ENCODE measurements at places on chromosomes 7 and 10.

GRCh38 chr7:139043823-139044812 lies 8.3 kb upstream of the ZC3HAV1L start:
- DNase-seq, result peak; percentile 25

- DNase-seq, result no peak
These were observed 134.0 kb upstream of the TCF7L2 start for GRCh38 chr10:112816033-112816430.

DNA sequence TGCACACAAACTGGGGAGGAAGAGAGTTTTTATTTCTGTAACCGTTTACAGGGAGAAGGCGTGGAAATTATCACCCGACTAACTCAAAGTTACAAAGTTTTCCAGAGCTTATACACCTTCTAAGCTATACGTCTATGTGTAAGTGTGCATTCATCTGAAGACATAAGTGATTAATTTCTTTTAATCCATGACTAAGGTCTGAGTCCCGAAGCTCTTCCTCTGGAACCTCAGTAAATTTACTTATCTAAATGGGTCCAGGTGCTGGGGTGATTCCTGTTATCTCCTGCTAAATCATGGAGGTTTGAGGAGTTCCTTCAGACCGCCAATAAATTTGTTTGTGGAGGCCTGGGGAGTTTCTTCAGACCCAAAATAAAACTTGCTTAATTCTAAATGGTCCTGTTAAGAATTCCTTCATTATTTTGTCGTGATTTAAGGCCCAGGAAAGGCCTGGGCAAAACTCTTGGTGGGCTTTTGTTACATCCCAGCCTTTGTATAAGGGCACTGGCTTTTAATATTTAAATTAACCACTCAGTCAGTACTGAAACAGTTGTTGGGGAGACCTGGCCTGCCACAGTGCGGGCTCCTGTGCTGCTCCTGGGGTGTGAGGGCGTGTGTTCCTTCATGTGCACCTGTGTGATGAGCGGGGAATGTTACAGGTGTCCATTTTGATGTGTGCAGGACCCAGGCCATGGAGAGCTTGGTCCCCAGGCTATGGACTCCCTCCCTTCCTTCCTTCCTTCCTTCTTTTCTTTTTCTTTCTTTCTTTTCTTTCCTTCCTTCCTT lies 5.8 kb upstream of the METTL27 start:
- no peak for DNase-seq

GRCh38 chr7:98119256-98119918 lies 12.7 kb downstream of the LMTK2 start:
- no peak for DNase-seq

DNA sequence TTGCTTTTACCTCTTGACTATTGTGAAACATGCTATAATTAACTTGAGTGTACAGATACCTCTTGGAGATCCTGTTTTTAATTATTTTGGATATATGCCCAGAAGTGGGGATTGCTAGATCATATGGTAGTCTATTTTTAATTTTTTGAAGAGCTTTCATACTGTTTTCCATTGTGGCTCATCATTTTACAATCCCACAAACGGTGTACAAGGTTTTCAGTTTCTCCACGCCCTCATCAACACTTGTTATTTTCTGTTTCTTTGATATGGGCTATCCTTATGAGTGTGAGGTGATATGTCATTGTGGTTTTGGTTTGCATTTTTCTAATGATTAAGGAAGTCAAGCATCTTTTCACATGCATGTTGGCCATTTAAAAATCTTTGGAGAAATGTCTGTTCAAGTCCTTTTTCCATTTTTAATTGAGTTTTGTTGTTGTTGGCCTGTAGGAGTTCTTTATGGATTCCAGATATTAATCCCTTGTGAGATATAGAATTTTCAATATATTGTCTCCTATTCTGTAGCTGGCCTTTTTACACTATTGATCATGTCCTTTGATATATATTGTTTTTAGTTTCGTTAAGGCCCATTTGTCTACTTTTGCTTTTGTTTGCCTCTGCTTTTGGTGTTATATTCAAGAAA lies 7.5 kb downstream of the AGK start:
- DNase-seq, result peak; percentile 98

DNA sequence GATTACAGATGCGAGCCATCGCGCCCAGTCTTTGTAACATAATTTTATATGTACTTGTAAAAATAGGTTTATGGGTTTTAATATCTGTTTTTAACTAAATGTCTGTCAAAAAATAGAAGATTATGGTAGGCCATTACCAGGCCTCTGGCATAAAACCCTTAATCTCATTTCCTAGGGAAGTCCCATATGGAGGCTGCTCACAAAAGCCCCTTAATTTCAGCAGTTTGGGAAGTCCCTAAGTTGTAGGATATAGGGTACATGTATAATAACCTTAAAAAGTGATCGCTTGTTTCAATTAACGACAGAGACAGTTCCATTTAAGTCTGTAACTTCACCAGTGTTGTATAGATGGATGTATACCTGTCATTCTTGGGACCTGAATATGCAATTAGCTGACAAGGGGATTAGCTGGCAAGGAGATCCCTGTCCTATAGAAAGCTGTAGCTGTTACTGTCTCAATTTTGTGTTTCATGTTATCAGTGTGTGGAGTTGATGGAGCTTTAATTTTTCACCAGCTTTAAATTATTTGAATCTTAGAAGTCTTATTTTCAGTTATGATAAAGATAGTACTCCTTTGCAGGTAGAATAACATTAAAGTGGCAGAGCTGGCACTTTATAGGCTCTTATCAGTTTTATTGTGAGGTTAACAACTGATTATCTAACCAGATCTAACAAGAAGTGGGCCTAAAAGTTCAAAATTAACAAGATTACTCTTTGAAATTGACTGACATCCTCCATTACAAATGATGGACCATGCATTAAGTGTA lies 10.5 kb downstream of the TRIM24 start:
- DNase-seq, result no peak

DNA sequence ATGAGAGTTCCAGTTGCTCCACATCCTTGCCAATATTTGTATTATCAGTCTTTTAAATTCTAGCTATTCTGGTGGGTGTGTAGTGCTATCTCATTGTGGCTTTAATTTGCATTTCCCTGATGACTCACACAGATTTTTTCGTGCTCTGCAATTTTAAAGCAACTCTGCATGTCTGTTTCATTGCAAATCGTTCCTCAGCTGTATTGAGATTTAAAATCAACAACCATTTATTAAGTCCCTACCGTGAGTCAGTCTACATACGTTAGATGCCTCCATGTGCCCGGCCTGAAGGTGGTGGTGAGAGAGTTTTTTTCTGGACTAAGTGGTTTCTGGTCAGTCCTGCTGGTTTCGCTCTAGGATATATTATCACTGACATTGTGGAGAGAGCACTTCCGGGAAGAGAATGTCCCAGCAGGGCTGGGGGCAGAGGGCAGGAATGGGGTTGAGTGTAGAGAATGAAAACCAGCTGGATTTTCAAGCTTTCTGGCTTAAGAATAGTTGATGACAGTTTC lies 8.4 kb upstream of the HYCC1 start:
- DNase-seq, result no peak

GRCh38 chr10:57890691-57891090 lies 377.0 kb downstream of the IPMK start:
- DNase-seq, result no peak

DNA sequence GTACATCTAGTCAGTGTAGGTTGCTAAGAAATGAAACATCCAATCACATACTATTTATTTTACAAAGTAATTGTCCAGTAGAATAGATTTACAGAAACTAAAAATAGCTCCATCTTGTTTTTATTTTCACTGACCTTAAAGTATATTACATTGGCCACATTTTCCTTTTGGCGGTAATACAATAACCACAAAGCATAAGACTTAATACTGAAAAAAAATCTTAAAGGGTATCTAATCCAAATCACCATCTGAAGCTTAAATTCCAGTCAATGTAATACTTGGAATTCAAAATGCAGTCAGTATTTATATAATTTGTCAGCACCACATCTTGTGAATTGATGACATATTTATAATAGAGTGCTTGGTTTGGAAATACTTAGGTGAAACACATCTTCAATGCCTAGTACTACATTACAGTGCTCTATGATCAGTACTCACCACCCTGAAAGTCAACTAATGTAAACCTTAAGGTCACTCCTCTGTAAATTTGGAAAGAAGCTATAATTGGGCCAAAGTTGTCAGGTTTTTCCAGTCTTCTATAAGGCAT lies 8.9 kb downstream of the ANKMY2 start:
- no peak for DNase-seq

DNA sequence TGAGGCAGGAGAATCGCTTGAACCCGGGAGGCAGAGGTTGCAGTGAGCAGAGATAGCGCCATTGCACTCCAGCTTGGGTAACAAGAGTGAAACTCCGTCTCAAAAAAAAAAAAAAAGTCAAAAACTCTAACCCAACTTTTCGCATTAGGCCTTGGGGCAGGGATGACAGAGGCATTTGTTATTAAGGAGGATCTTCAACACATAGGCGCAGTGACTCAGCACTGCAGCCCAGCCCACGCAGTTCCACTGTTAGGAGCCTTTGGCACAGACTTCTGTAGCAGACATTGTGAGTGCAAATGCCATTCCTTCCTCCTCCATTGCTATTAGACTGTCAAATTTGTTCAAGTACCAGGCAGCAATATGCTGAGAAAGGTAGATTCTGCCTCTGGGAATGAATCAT lies 43.1 kb upstream of the KLHL7 start:
- no peak for DNase-seq

DNA sequence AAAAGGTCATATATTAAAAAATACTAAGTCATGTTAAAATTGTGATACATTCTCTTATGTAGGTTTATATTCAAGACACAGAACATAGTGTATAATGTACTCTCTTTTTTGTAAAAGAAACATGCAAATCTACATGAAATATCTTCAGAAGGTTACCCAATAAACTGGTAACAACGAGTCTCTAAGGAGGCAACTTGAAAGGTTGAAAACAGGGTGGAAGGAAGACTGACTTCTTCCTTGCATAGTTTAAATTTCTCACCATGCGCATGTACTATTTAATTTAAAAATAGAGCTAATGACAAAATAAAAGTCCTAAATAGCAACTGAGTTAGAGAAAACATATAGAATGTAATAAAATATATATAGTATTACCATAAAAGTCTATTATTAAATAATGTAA lies 132.5 kb downstream of the NT5C2 start:
- DNase-seq, result no peak

- DNase-seq, result no peak
These were observed 411.9 kb downstream of the TFEC start for GRCh38 chr7:115618676-115619075.

DNA sequence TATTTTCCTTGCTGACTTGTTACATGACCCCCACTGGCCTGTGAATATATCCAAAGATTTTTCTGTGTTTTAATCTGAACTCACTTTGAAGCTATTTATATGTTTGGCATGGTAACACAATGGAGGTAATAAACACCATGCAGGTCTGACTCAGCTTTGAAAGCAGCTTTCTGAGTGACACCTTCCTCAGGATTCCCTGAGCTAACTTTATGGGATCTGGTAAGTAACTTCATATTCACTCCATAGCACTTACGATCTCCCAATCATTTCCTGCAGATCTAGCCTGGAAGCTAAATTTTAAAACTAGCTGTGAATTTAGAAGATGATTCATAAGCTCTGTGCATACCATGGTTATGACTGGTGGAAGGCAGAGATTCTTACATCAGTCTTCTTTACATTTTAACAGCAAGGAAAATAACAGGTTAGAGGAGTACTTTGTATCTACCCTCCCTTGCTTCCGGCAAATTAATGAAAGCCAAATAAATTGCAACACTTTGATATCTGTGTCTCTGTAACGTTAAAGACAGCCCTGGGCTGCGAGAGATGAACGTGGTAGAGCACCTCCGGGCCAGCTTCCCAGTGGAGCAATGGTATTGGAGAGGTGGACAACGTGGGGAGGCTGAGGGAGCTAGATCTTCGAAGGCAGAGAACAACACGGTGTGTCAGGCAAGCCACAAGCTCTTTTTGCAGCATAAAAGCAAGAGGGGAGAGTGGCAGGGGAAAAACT lies 170.2 kb upstream of the KLF14 start:
- DNase-seq, result no peak

DNA sequence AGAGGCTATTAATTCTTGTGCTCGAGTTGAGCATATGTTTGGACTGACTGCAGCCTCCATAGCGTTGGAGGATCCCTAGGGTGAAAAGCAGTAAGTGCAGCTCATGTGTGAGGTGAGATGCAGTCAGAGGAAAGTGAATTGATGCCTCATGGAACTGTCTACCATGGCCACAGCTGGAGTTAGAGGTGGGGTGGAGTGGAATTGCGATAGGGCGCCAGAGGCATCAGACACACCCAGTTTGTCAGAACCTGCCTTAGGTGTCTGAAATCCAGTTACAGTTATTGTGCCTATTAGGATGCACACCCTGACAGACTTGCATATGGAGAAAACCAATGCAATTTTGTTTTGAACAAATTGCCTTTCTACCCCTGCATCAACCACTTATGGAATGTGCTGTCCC lies 39.4 kb downstream of the ERLIN1 start:
- DNase-seq, result no peak

DNA sequence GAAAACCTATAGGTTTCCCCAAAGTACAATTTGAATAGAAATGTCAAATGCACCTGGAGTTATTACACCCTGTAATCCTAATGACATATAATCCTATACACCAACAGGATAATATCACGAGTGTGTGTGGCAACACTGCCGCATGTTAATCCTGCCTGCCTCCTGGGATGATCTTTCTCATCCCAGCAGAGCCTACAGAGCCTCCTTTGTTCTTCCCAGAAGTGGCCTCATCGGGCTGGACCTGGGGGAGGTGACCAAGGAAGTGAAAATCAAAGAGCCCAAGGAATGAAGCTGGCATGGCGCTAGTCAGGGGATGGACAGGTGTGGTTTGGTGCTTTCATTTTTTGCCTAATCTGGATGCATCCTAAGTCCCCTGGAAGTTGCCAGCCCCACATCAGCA lies 29.5 kb upstream of the LEP start:
- DNase-seq, result no peak

- DNase-seq, result peak; percentile 77
These were observed 186.0 kb downstream of the JAZF1 start for GRCh38 chr7:27994639-27995038.

- no peak for DNase-seq
These were observed 66.4 kb downstream of the MYL10 start for GRCh38 chr7:101562531-101563197.

DNA sequence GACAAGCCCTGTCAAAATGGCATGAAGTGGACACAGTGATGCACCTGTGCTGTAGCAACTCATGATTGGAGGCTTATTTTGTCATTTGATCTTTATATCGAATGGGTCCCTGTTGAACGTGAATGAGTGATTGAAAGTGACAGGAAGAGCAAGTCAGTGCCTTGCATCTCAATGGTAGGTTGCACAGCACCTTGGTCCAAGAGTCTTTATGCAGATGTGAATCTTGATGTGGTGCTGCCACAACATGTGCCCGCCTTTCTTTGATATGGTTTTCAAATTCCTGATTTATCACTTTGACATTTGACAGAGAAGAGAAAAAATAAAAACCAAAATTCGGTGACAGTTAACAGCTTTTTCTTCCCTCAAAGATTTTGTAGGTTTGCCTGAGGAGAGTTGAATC lies 1182.4 kb downstream of the DNAJB9 start:
- DNase-seq, result no peak

GRCh38 chr10:124037784-124038183 lies 55.6 kb downstream of the CHST15 start:
- DNase-seq, result no peak
